ENCODE measurements at places on chromosomes 1 and 21. TPM values are rescaled to one million over a fixed set of nuclear protein-coding genes. Genes with fewer than 3 reads are reported as not detected.

C1orf185 gene
- total RNA-seq = not detected

KRTAP12-2 gene
- total RNA-seq = not detected

AADACL4 gene
- total RNA-seq = not detected

FAAH gene
- total RNA-seq = 0.81 TPM

SEMA4A gene
- total RNA-seq = 0.38 TPM

TNFAIP8L2 gene
- total RNA-seq = not detected

PGLYRP4 gene
- not detected for total RNA-seq

ARID4B gene
- 12.9 TPM for total RNA-seq

MRTO4 gene
- total RNA-seq = 63.6 TPM

FAM72D gene
- 6.9 TPM for total RNA-seq

IL10 gene
- not detected for total RNA-seq

HSD3B1 gene
- total RNA-seq = not detected

VWA1 gene
- total RNA-seq = 14.2 TPM

C8A gene
- total RNA-seq = not detected

OR2M3 gene
- total RNA-seq = not detected

MECR gene
- total RNA-seq = 24.9 TPM

CFHR4 gene
- not detected for total RNA-seq

S100PBP gene
- 14.6 TPM for total RNA-seq

TENT5C gene
- 0.03 TPM for total RNA-seq
